ENCODE measurements at places on chromosomes 3 and 15. TPM values are rescaled to one million over a fixed set of nuclear protein-coding genes. Genes with fewer than 3 reads are reported as not detected.

The ATP2B2 gene
- total RNA-seq: not detected

The CD86 gene
- not detected for total RNA-seq

- no peak for DNase-seq
These were observed 11.8 kb downstream of the VILL start for GRCh38 chr3:38002291-38002876.

The GPR27 gene
- total RNA-seq: not detected

GRCh38 chr3:114714237-114714636, 420.4 kb downstream of the TIGIT start:
- DNase-seq: no peak

The NEK10 gene
- 1.2 TPM for total RNA-seq

- DNase-seq: no peak
These were observed 14.8 kb downstream of the GPR87 start for GRCh38 chr3:151301787-151302186.

GRCh38 chr3:161177991-161178390, 43.1 kb upstream of the NMD3 start:
- no peak for DNase-seq

DNA sequence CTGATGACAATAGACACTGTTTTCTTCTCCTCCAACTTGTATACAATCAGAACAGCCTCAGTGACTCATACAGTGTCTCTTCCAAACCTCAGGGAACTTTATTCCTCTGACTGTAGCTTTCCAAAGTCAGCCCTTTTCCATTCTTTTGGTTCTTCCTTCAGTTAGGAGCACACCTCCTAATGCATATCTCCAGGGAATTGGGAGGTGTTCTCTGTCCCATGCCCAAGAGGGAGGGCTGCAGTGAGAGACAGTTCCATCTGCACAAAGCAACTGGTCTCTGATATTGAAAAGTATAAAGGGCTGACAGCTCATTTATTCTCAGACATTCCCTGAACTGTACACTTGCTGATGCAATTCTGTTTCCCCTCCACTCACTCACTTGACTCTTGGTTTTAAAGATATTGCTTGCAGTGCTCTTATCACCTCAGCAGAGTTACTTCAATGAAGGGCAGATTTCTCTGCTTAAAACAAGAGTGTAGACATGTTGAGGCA, 337.8 kb upstream of the TBC1D5 start:
- DNase-seq: no peak

The NCKIPSD gene
- 36.9 TPM for total RNA-seq

The NMNAT3 gene
- 5.7 TPM for total RNA-seq

The ARHGEF26 gene
- 7.2 TPM for total RNA-seq

DNA sequence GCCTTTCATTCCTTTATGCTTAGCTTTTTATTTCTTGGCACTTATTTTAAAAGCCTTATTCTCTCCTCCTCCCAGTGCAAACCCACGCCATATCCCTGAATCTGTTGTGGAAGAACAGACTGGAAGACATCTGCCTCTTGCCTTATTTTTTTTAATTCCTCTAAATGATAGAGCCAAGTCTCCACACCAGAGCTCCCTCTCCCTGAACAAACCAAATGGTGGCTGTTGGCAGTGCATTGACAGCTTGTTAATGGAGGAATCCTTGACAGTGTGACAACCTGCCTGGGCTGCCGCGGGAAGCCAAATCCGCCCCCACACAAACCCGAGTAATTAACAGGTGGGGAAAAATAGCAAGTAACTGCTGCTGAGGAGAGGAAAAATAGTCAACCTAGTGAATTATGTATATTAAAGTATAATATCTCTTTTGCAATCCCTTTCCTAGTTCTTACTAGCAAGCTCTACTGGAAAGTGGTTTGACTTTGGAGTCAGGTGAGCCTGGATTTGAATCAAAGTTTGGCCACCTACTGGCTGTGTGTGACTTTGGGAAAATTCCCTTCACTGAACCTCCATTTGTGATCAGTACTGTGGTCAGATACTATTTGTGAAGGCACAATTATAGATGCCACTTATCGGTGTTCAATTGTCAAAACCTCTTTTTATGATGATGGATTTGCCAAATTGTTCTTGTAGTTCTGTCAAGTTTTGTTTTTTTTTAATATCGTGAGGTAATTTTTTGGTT, 589.6 kb downstream of the PDCD6IP start:
- no peak for DNase-seq

GRCh38 chr15:83653639-83654378, at the start of gene ADAMTSL3:
TSS of gene ADAMTSL3 (plus strand) at chr15:83654123. CDS start at chr15:83655762, 1,639 bp downstream.
- no peak for DNase-seq

The CLRN1 gene
- not detected for total RNA-seq

The ZFAND6 gene
- 51.3 TPM for total RNA-seq

DNA sequence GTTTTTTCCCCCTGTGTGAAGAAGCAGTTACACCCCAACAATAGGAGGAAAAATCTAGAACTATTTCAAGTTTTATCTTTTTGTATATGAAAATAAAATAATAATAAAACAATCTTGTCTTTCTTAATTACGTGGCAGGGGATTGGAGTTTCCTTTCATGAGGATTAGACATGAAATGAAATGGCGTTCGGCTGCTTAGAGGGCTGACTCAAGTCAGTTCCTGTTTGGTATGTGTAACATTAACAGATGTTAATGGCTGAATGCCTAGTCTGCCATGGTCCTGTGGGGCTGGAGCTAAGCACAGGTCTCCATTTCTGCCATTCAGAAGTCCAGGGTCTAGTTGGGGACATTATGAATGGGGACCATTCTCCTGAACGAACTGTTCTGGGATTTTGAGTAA, 3.1 kb upstream of the EXOG start:
- no peak for DNase-seq

DNA sequence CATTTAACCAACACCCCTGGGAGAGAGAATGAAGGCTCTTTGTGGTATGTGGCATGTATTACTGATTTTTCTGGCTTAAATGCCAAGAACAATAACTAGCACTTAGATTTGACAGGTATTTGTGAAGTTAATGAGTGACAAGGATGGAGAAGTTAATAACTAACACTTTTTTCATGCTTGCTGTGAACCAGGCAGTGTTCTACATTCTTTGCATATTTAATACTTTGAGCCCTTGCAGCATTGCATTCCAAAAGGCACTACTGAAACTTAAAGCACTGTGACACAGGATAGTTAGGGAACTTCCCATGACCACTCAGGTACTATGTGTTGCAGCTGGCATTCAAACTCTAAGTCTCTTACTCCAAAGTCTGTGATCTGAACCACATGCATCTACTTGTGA, 650.6 kb downstream of the ZPLD1 start:
- DNase-seq: no peak

The AMT gene
- 4.8 TPM for total RNA-seq

The CCR8 gene
- not detected for total RNA-seq

- DNase-seq: no peak
These were observed 9.5 kb downstream of the ANKRD34C start for GRCh38 chr15:79292011-79292410.

DNA sequence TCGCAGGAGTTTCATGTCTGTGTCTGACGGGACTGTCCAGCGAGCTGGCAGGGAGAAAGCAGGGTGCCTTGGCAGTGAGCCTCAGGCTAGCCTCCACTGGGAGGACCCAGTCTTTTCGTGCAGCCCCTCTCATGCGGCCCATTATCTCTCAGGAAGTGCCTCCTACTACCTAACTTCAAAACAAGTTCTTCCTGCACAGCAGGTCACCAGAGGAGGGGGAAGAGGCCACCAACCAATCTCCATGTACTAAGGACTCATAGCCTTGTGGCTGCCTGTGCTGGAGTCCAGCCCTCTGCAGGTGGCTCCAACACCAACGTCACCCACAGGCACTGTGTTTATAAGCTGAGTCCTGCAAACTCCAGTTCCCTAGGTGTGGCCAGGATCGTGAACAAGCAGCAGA, 4.8 kb downstream of the VIPR1 start:
- no peak for DNase-seq

DNA sequence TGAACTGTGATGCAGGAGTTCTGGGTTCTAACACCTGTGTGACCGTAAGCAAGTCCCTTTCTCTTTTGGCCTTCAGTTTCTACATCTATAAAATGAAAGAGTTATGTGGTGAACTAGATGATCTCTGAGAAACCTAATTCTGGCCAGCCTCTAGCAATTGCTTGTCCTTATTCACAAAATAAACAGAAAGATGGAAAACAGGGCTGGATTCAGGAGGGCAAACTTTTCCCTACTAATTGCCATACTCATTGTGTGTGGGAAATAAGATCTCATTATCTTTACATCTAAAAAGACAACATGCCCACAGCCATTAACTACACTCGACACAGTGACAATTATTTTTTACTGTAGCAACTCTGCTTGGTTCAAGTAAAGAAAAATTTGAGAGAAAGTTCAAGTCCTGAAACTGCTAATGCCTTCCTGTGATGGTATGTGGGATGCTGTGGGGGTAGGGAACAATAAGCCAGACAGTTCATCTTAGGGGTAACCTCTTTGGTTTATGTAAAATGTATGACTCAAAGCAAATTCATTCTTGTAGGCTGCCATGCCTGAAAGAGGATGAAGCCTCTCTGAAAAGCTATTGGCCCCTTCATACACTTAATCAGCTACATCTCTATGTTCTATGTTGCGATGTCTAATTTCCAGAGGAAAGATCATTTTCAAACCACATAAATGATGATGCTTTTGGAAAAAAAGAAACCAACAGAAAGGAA, 177.6 kb upstream of the BCL6 start:
- no peak for DNase-seq

The NAA80 gene
- total RNA-seq: 21.3 TPM

The TTC21A gene
- 5.6 TPM for total RNA-seq

GRCh38 chr3:10833855-10834414, 17.9 kb downstream of the SLC6A11 start:
- no peak for DNase-seq

DNA sequence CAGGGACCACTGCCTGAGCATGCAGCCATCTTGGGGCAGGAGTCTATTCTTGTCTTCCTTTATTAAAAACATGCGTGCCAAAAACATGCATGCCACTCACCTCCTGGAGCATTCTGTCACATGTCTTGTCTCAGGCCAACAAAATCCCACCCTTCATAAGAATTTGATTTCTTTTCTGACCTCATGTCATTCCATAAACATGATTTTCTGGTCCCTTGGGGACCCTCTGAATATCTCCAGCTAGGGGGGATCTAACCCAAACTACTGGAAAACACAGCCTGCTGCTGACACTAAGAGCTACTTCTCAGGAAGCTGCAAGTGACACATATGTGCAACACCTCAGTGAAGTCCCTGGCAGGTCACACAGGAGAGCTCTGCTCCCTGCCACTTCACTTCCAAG, 26.8 kb upstream of the NOX5 start:
- DNase-seq: no peak

The CIB2 gene
- total RNA-seq: 17.3 TPM

DNA sequence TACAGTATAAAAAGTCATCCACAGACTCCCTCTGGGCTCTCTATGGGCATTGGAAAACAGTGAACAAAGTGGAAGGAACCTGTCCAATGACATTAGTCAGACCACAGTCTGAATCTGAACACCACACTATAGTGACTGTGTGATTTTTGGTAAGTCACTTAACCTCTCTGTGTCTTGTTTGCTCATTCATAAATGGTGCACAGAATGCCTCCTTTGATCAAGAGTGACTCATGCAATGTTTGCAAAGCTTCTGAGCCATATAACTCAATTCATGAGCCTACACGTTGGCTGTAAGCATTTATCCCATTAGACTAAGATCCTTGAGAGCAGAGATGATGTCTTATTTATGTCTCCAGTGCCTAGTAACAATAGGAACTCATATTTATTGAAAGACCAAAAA, 46.7 kb downstream of the SV2B start:
- no peak for DNase-seq

DNA sequence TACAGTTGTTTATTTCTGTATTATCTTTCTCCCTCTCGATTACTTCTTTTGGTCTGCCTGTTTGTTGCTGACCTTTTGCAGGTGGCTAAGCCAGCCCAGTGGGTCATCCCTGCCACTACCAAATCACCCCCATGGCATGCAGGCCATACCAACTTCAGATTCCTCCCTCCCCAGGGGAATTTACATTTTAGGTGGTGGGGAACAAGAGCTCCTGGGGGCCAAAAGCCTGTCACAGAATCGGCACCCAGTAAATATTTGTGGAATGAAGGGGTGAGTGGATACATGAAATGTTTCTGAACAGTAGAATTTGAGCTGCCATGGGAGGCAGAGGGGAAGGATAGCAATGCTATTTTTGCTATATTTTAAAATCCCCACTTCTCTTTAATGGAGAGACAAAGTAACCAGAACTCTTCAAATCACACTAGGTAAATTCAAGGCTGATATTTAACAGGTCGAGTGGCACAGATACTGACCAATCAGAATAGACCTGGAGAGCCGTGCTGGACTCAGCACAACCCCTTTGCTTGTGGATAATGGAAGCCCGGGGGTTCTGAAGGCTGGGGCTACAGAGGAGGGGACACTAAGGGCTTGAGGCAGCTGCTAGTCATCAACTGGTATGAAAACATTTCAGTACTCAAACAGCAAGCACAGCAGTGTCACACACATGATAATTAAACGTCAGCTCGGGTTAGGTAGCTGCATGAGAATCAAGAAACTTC, 54.3 kb upstream of the SMAD3 start:
- DNase-seq: no peak

The PLCH1 gene
- total RNA-seq: 3.8 TPM

The ZBTB47 gene
- total RNA-seq: 6.3 TPM

GRCh38 chr15:41904541-41905005, 10.7 kb upstream of the SPTBN5 start:
- peak; percentile 34 for DNase-seq

DNA sequence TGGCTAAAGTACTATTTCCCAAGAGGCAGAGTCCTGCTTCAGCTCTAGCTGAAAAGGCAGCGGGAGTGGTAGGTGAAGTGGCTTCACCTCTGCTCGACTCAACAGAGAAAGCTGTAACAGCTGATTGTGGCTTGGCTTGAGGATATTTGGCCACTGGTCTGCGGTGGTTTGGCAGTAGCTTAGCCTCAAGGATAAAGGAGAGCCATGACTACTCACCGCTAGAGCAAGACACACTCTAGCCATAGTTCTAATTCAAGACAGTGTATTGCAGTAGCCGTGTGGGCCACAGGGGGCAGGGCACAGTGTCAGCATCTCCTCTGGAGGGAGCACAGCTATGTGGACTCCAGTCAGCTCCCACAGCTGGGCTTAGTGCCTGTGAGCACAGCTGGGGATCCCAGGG, 23.5 kb downstream of the TPRG1 start:
- no peak for DNase-seq

- no peak for DNase-seq
These were observed 57.4 kb downstream of the EEFSEC start for GRCh38 chr3:128210711-128211110.

GRCh38 chr3:126300761-126301481, 56.3 kb downstream of the KLF15 start:
- DNase-seq: no peak

Measured in HCT116 (cell line).